ENCODE measurements at places on chromosomes 6 and 20.

GRCh38 chr6:5192135-5192794 is 68.5 kb downstream of the LYRM4 start:
- no peak for DNase-seq

DNA sequence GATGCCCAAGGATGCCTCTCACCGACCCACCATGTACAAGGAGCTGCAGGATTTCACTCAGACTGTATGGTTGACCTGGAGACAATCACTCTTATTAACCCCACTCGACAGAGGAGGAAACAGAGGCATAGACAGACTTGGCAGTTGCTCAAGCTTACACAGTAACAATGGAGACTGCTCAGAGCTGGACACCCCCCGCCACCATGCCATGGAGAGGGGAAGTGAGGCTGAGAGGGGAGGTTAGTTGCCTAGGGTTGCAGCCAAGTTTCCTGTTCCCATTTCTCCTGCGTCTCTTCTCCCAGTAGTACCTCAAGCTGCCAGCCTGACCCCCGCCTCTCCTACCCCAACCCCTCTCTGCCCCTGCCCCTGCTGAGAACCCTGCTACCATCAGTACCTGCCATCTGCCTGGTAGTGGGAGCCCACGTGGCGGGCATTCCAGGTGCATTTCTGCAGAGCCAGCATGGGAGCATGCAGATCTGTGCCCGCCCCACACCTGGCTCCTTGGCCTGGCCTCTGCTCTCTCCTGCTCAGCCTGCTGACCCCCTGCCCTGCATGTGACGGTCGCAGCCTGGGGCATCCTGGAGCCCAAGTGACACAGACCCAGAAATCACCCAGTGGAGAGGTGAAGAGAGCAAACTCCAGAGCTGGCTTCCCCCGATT is 157.7 kb downstream of the PREX1 start:
- no peak for DNase-seq

DNA sequence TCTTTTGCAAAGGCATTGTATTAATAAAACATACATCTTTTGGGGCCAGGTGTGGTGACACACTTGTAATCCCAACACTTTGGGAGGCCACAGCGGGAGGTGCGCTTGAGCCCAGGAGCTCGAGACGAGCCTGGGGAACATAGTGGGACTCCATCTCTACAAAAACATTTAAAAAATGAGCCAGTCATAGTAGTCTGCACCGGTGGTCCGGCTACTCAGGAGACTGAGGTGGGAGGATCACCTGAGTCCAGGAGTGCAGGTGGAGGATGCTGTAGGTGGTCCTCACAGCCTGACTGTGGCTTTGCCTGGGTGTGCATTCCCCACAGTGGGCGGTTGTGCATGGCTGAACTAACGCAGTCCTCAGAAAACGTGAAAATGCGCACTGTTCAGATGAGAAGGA is 162.5 kb downstream of the DLL1 start:
- DNase-seq, result no peak

GRCh38 chr6:128569732-128570679 is 49.6 kb upstream of the PTPRK start:
- DNase-seq, result peak; percentile 95

DNA sequence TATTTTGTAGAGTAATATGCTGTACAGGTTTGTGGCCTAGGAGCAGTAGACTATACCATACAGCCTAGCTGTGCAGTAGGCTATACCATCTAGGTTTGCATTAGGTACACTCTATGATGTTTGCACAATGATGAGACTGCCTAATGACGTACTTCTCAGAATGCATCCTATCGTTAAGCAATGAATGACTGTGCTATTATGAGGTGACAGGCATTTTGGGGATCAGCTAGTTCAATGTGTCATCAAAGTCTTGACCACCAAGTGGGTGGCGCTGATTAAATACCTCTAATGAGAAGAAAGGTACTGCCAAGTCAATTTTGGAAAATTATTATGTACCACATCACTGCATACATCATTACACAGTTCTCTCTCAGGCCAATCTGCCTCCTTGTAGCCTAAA is 190.2 kb downstream of the BACH2 start:
- DNase-seq, result no peak

- DNase-seq, result no peak
Measured at GRCh38 chr20:51460569-51461265, 81.8 kb downstream of the NFATC2 start.

- DNase-seq, result no peak
Measured at GRCh38 chr6:30163090-30163917, at the start of gene TRIM15. TSS of gene TRIM15 (plus strand) at chr6:30163546. CDS start at chr6:30163685, 139 bp downstream.

DNA sequence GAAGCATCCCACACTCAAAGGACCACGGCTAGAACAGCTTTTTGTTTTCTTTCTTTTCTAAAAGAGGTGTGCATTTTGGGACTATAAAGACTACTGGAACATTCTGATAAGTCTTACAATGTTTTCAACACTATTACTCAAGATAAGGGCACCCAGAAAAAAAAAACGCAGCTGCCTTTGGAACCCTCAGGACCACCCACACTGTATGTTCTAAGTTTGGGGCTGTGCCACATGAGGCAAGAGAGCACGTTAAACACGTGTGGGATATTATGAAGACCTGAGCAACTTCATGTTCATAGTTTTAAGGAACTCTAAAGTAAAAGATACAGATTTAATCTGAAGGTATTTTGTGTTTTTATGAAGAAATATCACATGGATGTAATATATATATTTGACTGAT is 204.6 kb downstream of the FOXC1 start:
- DNase-seq, result no peak
